ENCODE measurements at places on chromosomes 16 and 17.

DNA sequence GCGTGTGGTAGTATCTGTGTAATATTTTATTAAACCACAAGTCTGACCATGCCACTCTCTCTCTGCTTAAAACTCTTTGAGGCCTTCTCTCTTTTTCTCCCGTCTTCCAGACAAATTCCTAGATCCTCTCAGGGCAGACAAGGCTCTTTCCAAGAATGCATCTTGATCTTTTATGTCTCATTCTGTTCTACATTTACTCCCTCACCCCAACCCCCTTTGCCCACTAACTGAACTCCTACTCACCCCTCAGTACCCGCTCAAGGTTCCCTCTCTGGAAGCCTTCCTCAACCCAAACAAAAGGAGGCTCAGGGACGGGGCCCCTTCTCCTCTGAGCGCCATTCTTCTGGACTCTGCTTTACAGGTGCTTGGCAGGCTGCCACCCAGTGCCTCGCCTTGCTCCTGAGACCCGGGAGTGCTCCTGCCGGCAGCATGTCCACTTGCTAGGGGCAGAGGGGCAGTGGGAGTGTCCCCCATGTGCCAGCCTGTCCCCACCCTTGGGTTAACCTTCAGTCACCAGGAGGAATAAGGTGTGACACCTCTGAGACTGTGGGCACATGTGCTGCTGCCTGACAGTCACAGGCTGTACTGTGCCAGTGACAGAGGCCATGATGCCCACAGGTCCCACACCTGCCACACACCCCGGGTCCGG is 9.2 kb downstream of the SLC13A2 start:
- DNase-seq: no peak

- DNase-seq: no peak
These were observed 59.8 kb downstream of the GTF3C1 start for GRCh38 chr16:27489906-27490305.

DNA sequence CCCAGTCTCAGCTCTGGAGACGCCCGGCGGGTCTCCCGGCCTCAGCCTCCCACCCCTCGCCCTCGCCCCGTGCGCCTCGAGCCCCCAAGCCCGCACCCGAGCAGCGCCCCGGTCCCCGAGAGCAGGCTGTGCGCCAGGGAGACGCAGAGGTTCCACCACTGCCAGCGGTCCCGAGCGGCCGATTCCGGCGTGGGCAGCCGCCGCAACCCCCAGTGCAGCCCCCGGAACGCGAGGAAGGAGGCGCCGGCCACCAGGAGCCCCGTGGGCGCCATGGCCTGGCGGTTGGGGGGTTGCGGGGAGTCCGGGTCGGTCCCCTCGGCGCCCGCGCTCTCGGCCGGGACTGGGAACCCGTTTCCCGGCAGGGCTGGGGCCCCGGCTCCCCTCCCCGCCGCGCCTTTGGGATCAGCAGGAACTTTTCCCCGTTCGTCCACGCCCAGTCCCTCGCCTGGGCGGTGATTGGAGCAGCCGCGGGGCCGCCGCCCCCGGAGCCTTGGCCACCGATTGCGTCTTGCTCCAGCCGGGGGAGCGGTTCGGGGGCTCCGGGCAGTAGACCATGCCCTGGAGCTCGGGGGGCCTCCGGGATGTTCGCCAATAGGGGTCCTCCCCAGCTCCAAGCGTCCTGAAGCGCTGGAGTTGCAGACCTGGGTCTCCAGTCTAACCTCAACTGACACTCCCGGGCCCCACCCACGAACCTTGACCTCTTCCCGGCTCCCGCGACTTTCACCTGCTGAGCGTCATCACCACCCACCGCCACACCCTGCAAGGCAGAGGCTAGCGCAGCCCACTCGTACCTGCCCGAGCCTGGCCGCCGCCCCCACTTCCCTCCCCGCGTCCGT is at the start of gene TLCD2:
TSS of gene TLCD2 (minus strand) at position 407 of the 836 bp plus-strand sequence. CDS start at position 272, 135 bp downstream.
- DNase-seq: no peak

DNA sequence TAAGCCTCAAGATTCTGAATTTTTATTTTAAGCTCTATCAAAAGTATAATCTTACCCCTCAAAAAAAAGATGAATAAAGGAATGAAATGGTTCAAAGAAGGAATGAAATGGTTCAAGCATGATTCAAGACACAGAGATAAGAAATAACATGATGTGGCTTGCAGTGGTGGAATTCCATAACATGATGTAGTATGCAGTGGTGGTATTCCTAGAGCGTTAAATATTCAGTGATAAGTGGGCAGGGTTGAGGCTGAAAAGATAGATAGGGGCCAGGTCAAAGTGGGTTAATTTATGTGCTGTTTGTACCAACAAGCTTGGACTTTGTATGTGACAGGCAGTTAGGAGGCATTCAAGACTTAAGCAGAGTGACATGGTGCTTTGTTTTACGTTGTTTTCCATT is 29.6 kb downstream of the TNRC6A start:
- DNase-seq: no peak

DNA sequence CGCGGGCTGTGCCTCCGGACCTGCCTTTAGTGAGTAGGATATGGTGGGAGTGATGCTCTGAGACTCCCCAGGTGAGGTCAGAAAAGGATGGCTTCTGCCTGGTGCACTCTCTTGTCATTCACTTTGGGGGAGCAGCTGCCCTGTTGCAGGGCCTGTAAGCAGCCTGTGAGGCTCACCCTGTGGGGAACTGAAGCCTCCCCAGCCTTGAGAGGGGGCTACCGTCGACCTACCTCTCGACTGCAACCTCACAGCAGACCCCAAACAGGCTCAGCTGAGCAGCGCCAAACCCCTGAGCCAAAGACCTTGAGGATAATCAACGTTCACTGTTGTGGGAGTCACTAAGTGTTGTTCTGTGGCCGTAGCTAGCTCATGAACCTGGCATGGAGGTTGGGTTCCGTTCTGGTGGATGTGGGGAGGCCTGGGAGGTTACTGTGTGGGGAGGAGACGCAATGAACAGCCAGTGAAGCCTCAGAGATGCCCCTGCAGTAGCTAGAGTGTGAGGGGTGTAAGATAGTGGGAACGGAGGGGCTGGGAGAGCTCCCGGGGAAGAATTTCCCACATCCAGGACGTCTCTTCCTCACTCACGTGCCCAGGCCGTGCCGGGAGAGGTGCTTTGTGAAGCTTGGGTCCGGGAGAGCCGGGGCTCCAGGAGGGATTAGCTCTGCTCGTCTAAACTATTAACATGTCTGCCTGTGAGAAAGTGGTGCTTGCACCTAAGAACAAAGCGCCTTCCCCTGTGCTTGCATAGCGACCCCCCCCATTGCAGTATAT is 38.8 kb downstream of the METRNL start:
- DNase-seq: no peak

- DNase-seq: no peak
These were observed 92.2 kb downstream of the SOCS1 start for GRCh38 chr16:11163761-11164261.

GRCh38 chr17:45975640-45976295 is 23.3 kb upstream of the STH start:
- DNase-seq: no peak

GRCh38 chr17:48588528-48588927 is 1.5 kb downstream of the HOXB3 start:
- no peak for DNase-seq

GRCh38 chr16:26987597-26988010 is 79.1 kb upstream of the C16orf82 start:
- DNase-seq: no peak

GRCh38 chr17:48052956-48053757 is 5.0 kb downstream of the NFE2L1 start:
- no peak for DNase-seq

- DNase-seq: no peak
These were observed 1.9 kb downstream of the OR1F1 start for GRCh38 chr16:3189869-3190268.

GRCh38 chr16:81237282-81237681 is 1.2 kb upstream of the BCO1 start:
- DNase-seq: no peak

DNA sequence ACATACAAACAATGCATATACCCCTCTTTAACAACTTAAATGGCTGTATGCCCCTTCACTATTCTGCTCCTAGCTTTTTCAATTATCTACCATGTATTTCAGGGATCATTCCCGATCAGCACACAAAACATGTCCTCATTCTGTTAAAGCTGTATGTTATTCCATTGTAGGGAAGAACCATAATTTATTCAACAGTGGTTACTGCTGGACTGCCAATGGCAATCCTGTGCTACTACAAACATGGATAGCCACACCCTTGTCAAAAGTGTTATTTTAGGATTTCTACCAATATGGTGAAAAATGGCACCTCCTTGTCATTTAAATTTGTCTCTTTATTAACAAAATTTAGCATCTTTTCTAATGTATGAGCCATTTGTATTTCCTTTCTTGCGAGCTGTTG is 85.1 kb upstream of the BCAR1 start:
- DNase-seq: no peak

- DNase-seq: peak; percentile 51
These were observed 9.0 kb upstream of the ZFP90 start for GRCh38 chr16:68529931-68530701.

Data from NCI-H1048 (cell line).